Thymus (tissue), 14 donors: ENCODE measurements at places on chromosomes 6 and 20. TPM values are rescaled to one million over a fixed set of nuclear protein-coding genes. Genes with fewer than 3 reads are reported as not detected.

Gene DCDC2
- polyA plus RNA-seq: 0.25 TPM

Gene LAMA4
- 3.0 TPM for polyA plus RNA-seq

Gene BPIFB4
- 0.64 TPM for polyA plus RNA-seq

Gene NELFCD
- polyA plus RNA-seq: 60.6 TPM

DNA sequence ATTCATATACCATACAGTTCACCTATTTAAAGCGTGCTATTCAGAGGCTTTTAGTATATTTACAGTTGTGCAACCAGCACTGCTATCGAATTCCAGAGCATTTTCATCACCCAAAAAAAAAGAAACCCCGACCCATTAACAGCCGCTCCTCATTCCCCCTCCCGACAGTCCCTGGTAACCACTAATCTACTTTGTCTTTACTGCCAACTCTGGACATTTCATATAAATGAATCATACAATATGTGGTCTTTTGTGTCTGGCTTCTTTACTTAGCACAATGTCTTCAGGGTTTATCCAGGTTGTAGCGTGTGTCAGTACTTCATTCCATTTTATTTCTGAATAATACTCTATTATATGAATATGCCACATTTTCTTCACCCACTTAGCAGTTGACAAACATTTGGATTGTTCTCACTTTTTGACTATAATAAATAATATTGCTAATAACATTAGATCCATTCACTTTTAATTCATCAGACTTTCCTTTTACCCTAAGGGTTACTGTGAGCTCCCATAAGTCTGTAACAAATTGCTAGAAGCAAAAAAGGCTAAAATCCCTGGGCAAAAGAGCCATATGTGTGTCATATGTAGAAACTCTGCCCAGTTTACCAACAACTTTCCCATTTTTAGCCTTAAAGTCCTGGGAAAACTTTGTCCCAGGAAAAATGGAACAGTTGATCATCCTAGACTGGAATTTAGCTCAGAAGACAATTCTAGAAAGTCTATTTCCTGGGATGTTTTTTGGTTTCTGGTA lies 23.2 kb upstream of the ROS1 start:
- DNase-seq: no peak

GRCh38 chr6:119285908-119286625 lies 63.5 kb downstream of the MAN1A1 start:
- DNase-seq: no peak

DNA sequence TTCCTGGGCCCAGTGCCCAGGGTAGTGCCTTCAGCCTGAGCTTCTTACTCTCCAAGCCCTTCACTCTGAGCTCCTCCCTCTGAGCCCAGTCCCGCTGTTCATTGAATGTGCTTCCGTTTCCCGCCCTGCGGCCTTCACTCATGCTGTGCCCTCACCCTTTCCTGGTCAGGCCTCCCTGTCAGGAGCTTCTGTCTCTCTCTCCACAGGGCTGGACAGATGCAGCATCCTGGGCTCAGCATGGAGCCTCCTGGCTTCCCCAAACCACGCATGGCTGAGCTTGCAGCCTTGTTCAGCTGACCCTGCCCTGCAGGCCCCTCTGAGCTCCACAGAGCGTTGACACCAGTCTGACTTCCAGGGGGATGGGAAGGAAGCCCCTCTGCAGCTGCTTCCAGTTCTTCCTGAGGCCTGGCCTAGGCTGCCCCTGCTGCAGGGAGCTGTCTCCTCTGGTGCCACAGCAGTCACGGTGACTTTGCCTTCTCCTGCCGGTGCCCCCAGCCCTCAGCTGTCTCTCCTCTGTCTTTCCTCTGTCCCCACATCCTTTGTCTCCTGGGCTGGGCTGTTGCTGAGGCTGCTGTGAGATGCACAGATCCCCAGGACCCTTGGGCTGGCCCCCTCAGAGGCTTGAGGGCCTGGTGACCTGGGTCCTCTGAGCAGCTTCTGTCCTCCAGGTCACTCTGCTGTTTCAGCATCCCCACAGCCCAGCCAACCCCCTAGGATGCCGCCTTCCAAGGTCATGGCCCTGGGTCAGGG lies 7.9 kb upstream of the MYT1 start:
- no peak for DNase-seq

DNA sequence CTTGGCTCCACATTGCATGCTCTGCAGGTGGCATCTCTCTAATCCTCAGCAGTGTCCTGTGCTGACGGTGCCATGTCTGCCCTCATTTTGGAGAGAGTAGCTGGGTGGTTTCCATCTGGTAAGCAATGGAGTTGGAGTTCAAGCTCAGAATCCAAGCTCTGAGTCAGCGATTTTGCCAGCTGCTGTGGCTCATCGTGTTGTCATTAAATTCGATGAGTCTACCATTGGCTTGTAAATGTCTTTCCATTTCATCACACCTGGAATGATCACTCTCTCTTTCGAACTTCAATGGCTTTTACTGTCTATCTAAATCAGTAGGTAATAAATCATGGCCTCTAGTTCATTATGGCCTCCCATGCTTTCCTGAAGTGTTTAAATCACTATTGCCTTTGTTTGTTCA lies 378.5 kb upstream of the TSHZ2 start:
- no peak for DNase-seq

DNA sequence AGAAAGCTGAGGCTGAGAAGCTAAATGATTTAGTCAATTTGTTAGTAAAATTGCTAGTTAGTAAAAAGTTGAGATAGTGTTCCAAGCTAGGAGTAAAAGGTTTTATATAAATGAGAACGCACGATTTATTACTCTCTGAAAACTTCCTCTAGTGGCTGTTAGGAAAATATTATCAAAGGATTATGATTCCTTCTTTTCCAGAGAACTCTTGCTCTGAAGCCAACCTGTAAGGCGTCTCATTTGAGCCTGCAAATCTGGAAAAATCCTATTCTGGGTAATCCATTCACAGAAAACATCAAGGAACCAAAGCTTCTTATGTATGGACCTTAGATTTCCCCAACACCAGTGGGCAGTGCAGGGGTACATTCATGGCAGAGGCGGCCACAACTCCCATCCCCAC lies 252.7 kb downstream of the SOD2 start:
- DNase-seq: no peak

GRCh38 chr6:108465098-108465495 lies 95.6 kb upstream of the FOXO3 start:
- no peak for DNase-seq

DNA sequence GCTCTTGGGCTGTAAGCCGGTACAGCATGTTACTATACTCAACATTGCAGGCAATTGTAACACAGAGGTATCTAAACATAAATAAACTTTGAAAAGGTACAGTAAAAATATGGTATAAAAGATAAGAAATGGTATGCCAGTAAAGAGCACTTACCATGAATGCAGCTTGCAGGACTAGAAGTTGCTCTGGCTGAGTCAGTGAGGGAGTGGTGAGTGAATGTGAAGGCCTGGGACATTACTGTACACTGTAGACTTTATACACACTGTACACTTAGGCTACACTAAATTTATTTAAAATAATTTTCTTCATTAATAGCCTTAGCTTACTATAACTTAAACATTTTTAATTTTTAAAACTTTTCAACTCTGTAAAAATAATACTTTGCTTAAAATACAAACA lies 37.8 kb upstream of the ANKEF1 start:
- DNase-seq: no peak

- DNase-seq: no peak
Measured at GRCh38 chr6:11231564-11232192, 790 bp downstream of the NEDD9 start.
